ENCODE measurements at places on chromosomes 11 and 22.

DNA sequence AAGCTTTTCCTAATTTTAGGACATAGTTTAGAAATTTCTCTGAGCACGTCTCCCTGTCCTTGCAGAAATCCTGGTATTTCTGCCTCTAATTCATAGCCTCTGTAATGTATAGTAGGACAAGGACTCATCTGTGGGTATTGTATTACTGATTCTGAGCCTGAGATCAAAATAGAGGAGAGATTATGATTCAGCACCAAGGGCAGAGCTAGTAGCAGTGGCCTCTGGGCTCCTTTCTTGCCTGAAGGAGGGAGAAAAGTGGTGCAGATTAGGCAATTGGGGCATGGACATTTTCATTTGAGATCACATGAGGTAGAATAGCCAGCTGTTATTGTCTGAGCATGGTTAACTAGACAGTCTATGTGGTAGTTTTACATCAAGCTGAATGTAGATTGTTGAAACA is 2.8 kb downstream of the MADD start:
- no peak for DNase-seq

GRCh38 chr22:42544686-42545085 is 9.1 kb upstream of the SERHL2 start:
- no peak for DNase-seq

DNA sequence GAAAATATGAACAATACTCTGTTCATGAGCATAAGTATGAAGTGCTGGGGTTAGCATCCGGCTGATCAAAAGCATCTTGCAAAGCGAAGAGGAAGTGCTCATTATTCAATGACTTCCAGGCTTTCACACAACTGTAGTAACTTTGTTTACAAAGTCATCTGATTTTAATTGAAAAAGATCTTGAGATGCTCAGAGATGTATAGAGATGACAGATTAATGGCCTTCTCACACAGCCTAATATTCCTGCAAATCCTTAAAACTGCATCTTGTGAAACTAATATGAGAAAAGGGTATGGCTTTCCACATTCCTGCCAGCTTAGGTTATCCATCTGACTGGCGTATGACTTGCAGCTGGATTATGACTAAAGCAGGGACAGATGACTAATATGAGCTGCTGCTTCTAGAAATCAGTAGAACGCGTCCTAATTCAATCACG is 125.4 kb downstream of the CASP12 start:
- DNase-seq = no peak

GRCh38 chr11:113628912-113629311 is 77.2 kb downstream of the TMPRSS5 start:
- no peak for DNase-seq

DNA sequence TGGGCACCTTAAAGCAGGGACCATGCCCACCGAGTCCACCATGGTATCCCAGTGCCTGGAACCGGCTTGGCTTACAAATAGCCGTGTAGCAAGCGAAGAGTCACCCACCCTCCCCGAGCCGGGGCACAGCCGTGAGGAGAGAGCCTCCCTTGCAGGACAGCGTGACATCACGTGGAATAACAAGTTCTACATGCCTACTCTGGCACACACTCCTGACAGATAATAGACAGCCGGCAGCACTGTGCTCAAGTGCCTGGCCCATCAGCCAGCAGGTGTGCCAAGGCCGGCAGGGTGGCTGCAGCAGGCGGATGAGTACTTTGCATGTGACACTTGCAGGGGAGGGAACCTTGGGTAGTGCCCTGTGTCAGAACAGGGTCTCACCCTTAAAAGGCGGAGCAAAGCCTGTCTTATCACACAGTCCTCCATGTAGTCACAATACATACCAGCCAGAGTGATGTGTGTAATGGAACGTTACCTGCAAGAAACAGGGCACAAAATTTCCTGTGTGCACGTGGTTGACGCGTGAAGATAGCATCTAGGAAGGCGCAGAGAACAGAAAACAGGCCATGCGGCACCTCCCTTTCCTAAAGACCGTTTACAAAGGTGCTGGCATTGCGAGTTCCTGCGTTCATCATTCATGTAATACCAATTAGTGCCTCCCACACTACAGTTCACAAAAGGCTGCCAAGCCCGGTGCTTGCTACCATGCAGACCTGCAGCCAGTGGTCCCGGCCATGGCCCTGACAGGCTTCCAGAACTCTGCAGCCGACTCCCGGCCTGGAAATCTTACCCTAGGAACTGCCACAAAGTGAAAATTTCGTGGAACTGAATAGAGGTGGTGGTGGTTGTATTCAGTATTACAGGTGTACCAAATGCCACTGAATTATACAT is 16.4 kb downstream of the TOM1 start:
- no peak for DNase-seq

DNA sequence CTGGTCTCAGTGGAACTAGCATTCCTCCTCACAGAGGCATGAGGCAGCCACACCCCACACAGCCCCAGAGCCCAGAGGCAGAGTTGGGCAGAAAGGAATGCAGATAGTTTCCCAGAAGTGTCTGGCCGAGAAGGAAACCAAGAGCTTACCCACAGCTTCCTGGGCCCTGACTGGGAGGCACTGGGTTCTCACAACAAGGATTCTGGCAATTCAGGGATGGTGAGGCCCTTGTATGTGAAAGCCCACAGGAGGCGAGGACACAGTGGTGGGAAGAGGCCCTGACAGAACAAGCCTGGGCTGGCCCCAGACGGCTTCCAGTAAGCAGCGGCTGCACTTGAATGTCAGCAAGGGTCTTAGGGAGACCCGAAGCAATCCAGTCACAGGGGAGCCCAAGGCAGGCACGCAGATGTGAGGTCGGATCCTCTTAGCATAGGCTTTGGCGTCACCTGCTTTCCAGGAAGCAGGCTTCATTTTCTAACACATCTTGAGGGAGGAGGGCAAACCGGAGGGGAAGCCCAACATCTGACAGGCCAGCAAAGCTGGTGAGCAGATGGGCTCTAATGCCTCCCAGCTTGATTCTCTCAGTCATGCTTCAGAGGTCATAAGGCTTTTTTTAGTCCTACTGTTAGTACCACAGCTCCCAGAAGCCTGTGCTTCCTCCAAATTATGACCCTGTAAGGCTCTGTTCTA is 78.3 kb upstream of the AKIP1 start:
- DNase-seq = no peak

DNA sequence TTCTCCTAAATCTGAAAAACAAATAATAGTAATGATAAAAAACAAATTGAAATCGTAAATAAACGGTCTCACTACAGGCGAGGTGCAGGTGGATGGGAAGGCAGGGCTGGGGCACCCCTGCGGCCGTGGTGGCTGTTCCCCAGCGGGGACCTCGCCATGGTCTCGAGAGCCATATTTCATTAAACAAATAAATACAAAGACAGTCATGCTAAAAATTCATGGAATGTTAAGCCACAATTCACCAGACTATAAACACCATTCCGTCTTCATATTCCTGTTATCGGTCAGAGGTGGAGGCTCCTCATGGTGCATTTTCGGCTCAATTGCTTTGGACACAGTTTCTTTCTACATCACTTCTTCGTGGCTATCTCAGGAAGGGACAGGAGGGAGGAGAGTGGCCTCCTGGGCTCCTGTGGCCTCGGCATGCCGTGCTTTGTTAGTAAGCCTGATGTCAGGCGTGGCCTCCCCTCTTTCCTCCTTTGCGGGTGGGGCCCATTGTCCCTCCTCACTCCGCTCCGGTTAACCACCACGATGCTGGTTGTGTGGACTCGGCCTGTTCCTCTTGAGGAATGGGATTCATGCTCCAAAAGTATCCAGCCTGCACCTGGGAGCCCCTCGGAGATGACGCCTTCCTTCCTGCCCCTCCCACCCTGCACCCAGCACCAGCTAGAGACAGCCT is 16.1 kb upstream of the BRSK2 start:
- DNase-seq = no peak

- no peak for DNase-seq
These were observed 658.0 kb downstream of the DLG2 start for GRCh38 chr11:84969103-84969502.

All from amygdala (tissue), 56 donors.